ENCODE measurements at places on chromosomes 16 and 17. TPM values are rescaled to one million over a fixed set of nuclear protein-coding genes. Genes with fewer than 3 reads are reported as not detected.
A peak's percentile ranks its signal among the peaks of the same experiment; 100 is the strongest.

The TNRC6C gene
- 14.8 TPM for total RNA-seq

The C1QTNF1 gene
- 9.3 TPM for total RNA-seq

- DNase-seq: no peak
These were observed 15.2 kb upstream of the CLEC18C start for GRCh38 chr16:70158261-70158939.

DNA sequence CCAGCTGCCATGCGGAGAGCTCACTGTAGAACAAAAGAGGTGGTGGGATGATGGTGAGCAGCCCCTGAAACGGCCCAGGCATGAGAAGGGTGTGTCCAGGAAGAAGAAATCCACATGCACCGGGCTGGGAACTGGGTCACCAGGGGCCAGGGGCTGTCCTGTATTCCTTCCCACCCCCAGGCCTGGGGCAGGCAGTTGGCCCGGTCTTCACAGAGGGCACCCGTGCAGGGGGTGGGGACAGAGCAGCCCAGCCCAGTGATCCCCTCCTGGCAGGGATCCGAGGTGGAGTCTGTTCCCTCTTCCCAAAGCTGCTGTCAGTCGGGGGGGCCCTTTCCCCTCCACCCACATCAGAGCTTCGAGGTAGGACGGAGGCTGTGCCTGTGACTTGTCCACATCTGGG is 9.2 kb downstream of the HS3ST6 start:
- DNase-seq: no peak

- DNase-seq: no peak
These were observed 86.9 kb downstream of the MRM3 start for GRCh38 chr17:869086-869485.

DNA sequence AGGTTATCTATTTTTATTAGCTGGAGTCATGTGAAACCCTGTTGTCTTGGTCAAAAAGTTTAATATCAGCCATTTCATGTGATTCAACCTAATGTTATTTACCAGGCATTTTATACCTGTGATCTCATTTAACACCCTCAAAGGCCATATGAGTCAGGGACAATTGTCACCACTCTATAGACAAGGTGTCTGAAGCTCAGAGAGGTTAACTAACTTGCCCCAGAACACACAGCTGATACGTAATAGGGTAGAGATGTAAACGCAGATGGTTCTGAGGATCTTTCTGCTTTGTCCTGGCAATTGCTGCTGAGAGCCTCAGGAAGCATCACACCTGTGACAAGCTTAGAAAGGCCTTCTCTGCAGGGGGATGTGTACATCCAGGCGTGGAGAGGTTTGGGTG is 4.9 kb downstream of the CD300A start:
- DNase-seq: no peak

DNA sequence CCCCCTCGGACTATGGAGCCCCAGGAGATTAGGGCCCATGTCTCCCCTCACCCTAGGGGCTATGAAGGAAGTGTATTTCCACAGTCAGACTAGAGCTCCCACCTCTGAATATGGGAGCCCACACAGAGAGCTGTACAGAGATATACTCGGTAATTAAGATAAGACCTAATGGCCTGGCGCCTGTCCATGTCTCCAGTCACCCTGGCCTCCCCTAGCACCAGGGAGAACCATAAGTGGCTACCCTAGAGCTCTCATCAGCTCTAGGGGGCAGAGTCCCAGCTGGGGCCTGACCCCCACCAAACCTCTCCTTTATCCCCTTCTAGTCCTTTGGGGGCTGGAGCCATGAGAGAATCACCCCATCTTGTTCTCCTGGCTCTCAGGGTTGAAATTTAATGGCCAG is 2.4 kb downstream of the TMEM101 start:
- no peak for DNase-seq

GRCh38 chr16:527015-527903 is at the start of gene CAPN15:
Gene CAPN15 (plus strand): TSS chr16:527712. CDS start chr16:546839, 19,127 bp downstream.
- peak; percentile 84 for DNase-seq

The ABAT gene
- total RNA-seq: 9.0 TPM

DNA sequence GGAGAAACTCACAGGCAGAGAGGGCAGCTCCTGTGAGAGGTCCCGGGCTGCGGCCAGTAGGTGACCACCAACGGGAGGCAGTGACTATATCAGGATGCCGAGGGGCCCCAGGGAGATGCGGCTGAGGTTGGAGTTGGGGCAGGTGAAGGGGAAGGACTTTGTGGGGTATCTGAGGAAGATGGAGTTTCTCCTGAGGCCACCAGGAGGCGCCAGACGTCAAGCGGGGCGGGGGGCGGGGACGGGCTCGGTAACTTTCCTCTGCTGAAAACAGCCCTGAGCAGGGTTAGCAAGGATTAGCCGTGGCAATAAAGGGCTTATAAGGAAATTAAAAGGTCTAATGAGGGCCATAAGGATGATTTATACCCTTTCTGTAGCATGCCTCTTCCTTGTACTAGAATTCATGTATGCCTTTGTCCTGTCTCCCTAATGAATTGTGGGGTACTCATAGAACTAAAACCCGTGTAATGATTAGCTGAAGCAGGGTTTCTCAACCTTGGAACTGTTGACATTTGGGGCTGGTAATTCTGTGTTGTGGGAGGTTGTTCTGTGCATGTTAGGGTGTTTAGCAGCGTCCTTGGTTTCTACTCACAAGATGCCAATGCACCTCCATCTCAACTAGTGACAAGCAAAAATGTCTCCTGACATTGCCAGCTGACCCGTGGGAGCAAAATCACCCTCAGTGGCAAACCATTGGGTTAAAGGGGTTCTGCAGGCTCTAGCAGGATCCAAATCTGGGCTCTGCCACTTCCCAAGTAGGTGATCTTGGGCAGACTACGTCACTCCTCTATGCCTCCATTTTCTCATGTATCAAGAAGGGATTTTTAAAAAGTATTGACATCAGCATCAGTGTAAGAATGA is 74.8 kb upstream of the GRIN2A start:
- peak; percentile 30 for DNase-seq

- DNase-seq: no peak
These were observed 459.3 kb downstream of the HS3ST3B1 start for GRCh38 chr17:14760212-14760611.

- DNase-seq: no peak
These were observed 92.2 kb upstream of the CIBAR2 start for GRCh38 chr16:85204242-85205010.

DNA sequence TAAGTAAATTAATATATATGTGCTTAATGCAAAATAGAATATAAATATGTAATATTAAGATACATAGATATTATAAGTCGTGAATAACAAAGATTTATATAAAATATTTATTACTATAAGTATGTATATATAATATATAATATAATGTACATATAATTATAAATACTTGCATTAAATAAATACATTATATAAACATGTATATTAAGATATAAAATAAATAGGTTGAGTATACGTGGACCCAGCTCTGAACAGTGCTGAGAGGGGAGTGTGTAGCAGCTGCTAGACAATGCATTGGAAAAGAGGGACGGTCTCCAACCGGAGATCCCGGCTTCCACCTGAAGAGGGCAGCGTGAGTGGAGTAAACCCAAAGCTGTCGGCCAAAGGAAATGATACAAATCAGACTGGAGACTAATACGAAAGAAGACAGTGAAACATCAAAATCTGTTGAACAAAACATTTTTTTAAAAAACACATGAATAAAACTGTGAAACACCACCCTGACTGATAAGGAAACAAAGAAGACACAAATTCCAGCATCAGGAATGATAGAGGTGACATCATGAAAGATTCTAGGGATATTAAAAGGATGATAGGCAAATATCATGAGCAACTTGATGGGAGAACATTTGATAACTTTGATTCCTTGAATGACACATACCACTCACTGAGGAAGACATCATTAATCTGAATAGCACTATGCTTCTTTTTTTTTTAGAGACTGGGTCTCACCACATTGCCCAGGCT is 125.4 kb upstream of the CHMP6 start:
- peak; percentile 55 for DNase-seq

The RGS11 gene
- total RNA-seq: 16.8 TPM

DNA sequence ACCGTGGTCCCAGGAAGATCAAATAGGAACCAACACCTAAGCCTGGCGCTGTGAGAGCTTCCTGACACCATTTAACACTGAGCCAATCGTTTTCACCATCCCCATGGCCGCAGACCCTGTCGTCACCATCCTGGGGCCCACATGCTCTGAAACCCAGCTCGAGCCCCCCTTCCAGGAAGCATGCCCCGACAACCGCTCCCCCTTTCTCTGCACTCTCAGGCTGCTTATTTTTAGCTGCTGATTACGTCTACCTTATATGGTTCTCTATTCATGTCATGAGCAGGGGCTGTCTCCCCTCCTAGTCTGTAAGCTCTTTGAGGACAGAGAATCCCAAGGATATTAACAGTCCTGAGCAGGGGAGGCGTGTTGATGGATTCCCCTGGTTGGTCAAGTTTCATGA is 10.5 kb downstream of the SRL start:
- no peak for DNase-seq

DNA sequence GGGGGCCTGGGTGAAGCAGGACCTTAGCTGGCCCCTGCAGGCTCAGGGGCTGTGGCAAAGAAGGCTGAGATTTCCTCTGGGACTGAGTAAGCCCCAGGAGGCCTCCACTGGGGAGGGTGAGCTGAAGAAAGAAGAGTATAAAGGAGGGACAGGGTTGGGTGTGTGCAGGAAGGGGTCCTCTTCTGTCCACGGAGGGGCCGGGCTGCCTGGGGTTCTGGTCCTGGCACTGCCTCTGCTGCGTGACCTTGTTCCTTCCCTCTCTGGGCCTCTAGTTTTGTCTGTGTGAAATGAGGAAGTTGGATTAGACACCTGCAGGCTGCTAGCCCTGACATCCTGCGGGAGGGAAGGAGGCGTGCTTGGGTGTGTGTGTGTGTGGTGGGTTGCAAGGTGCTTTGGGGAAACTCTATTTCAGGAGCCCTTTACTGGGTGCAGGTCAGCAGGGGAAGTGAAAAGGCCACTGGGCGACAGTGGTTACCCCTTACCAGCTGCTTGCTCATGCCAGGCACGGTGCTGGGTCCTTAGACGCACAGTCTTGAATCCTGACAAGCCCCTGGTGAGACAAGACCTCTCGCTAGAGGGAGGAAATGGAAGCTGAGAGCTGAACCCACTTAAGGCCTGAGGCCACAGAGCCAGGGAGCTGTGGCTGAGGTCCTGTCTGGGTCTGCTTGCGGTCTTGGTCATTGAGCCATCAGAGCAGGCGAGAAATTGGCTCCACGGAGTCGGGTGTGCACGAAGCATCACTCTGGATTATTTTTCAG is 60.7 kb downstream of the OR1D5 start:
- DNase-seq: no peak

GRCh38 chr17:49146620-49147306 is 14.2 kb downstream of the B4GALNT2 start:
- DNase-seq: no peak

- no peak for DNase-seq
These were observed 250.5 kb downstream of the CPPED1 start for GRCh38 chr16:12553191-12553590.

The GRAP gene
- 4.1 TPM for total RNA-seq

The AP2B1 gene
- total RNA-seq: 76.5 TPM

DNA sequence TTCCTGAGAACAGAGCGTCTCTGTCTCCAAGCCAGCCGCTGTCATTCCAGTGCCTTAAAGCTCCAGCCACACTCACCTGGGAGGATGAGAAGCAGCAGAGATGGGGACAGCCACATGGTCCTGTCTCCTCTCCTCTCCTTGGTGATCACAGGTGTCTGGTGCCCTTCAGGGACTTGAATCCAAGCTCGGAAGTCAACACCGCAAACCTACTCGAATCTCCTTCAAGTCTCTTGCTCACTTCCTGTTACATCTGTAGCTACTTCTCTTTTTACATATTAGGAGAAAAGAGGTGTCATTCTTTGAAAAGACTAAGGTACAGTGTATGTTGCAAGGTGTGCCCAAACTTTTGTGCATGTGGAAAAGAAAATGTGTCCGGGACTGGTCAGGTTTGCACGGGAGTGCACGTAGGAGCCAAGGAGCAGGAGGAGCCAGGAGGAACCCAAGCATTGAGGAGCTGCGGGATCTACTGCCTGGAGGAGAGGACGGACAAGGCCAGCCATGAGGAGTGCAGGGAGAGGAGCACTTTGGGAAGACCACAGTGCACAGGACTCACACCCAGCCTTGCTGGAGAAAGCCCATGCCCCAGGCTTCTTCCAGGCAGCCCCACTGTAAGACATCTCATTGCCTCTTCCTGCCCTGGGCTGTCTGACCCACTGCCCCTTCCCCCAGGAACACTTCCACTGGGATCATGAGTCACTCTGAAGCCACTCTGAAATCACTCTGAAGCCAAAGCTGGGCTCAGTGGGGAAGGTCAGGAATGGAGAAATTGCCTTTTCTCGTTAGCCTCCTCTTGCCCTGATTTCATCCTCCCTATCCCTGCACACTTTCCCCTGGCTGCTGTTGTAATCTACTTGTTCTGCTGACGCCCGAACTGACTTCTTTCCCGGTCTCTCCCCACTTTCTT is at the start of gene CD300LD:
TSS of gene CD300LD (minus strand) at position 197 of the 904 bp plus-strand sequence. CDS start at position 116, 81 bp downstream.
- no peak for DNase-seq

GRCh38 chr16:11742093-11742535 is 543 bp downstream of the TXNDC11 start:
- DNase-seq: no peak

The TP53TG3D gene
- total RNA-seq: not detected

DNA sequence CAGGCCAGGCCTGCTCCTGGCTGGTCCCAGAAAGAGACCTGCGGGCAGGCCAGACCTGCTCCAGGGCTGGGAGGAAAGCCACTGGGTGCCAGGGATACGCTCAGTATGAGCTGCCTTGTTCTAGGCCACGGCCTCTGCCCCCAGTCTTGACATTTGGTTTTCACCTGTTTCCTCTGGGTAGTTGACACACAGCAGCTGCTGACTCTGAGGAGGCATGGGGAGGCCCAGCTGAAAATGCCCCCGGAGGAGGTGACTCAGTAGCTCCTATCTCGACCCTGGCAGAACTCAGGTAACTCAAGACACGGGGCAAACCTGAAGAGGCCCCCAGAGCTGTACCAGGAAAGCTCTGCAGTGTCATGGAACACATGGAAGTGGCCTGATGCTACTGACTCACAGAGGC is 13.9 kb upstream of the ADGRG1 start:
- DNase-seq: no peak

DNA sequence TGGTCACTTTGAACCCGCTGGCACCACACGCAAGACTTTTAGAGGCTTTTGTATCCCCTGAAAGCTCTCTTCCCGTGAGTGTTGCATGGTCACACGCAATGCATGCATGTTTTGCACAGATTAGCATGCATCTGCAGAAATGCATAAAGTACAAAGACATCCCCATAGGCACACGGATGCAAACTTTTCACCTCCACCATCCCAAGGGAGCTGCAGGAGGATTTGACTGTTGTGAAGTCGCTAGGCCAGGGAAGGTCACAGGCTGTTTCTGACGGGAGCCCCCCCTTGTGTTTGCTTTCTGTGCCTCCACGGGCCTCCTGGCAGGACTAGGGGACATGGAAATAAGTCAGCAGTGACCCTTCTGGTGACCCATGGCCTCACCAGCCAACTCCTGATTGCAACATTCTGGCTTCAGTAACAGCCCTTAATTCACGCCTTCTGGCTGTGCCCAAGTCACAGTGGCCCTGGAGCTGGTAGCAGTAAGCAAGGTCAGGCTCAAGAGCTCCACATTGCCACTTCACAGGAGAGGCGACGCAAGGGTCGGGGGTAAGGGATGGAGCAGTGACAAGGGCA is 45.1 kb downstream of the SOX9 start:
- DNase-seq: no peak

The HGS gene
- 146 TPM for total RNA-seq
